ENCODE measurements at places on chromosomes 16 and 17.

DNA sequence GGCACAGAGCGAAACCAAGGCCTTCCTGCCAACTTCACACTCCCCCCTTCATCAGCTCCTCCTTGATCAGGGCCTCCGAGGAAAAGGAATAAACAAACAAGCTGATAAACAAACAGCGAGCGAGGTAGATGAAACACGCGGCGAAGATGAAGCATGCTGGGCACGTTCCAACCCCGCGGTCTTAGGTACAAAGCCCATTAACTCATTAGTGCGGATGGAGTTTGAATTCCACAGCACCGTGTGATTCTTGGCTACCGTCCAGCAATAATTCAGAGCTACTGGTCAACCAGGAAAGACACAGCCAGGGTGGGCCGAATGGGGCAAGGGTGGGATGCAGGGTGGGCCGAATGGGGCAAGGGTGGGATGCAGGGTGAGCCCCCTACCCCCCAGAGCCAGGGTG, 67.3 kb downstream of the RBFOX3 start:
- DNase-seq, result no peak

GRCh38 chr16:65185241-65185778, 63.4 kb upstream of the CDH11 start:
- DNase-seq, result no peak

DNA sequence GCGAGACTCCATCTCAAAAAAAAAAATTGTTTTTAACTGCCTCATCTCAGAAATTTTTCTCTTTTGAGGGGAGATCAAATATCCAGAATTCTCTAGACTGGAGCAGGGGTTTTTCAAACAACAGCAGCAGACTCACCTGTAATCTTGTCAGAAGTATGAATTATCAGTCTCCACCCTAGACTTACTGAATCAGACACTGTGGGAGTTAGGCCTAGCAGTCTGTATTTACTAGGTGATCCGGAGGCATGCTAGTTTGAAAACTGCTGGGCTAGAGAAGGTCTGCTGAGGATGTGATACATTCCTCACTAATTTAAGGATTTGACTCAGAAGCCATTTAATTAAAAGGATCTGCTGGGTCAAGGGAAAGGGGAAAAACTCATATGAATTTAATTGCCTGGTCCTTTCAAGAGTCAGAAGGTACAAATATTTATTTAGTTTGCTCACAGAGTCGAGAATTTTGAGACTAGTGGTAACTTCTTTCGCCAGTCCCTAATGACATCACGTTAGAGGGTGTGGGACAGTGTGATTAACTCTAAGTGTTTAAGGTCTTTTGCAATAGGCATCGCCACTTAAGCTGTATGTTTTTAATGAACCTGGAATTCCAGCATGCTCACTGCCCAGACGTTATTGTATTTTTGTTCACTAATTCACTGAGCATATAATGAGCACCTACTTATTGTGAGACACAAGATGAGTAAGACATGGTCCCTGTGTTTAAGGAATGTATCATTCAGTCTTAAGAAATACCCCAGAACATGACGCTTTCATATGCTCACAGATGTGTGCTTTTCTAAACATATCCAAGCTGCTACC, 14.2 kb downstream of the ATP6V0A1 start:
- no peak for DNase-seq

DNA sequence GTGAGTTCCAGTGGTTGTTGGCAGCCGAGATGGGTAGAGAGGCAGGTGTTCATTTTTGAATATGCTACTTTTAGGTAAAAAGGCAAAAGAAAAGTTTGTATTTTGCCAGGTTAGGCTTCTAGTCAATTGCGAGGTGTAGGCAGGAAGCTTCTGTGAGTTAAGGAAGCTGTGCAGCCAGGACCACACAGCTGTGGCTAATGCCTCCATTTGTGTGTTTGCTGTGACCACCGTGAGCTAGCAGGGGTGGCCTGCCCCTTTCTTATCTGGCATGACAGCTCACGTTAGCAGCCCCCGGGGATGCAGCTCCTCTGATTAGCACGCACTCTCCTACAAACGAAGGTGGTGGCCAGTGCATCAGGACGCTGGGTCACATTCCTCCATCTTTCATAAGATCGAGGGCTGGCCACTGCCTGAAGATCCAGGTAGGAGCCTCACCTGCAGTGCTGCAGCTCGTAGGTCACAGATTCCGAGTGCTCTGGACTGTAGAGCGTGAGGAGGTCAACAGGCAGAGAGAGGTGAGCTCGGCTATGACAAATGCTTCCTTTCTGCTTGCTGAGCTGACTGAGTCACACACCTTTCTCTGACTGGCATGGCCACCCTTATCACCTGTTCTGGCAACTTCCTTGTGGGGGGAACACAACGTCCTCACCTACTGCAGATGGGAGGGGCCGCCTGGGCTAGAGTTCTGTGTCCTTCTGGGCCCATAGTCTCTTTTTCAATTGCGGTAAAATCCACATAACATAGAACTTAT, 244.4 kb downstream of the HS3ST3B1 start:
- DNase-seq, result no peak

DNA sequence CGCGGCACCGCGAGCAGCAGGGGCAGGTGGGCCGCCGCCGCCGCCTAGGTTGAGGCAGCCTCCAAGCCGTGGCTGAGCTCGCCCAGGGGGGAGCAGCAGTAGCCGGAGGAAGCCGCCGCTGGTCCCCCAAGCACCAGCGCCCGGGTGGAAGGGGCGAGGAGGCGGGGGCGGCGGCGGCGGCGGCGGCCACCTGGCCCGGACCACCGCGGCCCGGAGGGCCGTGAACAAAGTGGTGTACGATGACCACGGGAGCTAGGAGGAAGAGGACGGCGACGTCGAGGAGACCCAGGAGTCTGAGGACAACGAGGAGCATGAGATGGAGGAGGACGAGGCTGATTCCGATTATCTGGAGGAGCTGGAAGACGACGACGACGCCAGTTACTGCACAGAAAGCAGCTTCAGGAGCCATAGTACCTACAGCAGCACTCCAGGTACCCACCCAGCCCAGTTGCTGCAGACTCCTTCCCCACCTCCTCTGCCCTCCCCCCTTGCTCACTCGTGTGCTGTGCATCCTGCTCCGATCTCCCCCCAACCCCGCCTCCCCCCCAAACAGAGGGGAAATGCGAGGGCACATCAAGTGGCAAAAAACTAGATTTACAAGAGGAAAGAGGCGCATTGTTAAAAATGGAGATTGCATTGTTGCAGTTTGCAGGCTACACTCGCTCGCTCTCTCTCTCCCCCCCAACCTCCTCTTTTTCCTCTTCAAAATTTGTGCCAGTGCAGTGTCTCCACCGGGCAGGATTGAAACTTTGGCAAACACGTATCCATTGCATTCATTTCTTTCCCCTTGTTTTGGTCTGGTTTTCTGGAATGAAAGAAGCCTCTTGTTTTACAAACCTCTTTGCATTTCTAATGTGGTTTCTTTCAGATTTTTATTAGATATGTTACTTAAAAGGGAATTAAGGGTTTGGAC, 41.8 kb upstream of the AMZ2 start:
- DNase-seq, result no peak

Measured in GF-D8 (cell line).